ENCODE measurements at places on chromosomes 1 and 21.

DNA sequence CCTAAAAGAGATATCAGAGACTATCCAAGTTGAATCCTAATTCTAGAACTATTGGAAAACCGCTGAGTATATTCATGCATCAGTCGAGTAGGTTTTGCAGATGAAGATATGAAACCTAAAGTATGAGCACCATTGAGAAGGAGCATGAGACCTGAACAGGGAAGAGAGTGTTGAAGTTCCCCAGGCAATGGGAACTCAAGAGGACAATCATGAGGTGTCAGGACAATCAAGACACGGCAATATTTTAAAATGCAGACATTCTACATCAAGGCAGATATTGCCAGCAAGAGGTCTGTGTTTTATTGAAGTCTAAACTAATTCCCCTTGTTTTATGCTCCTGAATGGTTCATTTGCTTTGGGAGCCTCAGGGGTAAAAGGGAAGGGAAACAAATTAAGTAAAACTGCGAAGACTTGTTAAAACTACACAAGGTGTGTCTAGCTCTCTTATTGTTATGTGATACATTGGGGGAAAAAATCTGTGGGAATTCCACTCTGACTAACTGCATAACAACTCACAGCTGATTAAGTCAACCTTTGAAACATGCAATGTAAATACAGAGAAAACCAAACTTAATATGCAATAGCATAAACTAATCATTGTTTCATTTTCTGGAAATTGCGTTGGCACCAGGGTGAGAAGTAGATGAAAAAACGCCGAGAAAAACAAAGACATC, 347.9 kb upstream of the ADGRL2 start:
- DNase-seq: no peak

DNA sequence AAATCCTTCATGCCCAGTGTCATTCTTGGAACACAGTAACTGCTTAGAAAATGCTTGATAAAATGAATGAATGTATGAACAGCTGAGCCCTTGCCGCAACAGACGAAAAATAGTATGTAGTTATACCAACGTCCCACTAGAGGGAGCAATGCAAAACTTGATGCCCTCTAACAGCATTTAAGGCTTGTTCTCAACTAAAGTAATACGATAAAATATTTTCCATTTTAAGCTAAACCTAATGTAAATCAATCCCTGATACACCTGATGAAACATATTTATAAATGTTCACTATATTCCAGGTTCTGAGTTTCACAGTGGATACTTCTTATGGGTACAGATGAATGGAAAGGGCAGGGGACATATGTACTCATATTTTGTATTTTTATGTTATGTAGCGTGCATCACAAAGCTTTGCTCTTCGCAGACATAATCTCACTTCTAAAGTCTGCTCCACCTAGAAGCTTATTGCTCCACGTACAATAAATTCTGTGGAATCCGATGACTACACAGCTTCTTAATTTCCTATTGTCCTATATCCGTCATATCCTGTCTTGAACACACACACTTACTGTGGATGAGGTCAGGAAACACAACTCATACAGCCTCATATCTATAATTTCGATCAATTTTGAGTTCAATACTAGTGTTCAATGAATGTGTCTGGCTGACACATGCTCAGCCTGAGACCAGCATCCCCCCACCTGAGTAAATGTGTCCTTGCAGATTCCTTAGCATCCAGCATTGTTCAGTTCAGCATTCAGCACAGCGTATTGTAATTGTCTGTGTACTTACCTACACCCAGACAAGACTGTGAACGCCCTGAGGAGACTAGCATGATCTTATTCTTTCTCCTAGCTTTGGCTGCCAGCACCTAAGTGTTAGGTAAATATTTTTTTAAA, 4.4 kb upstream of the UTP25 start:
- no peak for DNase-seq

GRCh38 chr1:245893025-245893424, 614.1 kb downstream of the SMYD3 start:
- DNase-seq: no peak

DNA sequence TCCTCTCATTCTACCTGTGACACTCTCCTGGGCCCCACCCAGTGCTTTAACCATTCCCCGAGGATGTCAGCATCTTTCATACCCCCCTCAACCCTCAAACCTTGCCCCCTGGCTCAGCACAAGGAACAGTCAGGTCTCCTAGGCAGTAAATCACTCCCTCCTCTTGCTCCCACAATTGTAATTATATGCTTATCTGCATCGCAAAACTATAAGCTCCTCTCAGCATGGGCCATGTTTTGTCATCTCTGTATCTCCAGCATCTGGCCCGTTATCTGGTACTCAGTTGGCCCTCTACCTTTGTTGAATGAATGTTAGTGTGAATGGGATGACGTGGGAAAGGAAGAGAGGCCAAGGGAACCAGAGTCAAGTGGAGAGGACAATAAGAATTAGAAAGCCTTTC, 2.8 kb upstream of the ELOVL1 start:
- no peak for DNase-seq

GRCh38 chr1:43554444-43554992, 23.8 kb downstream of the PTPRF start:
- peak; percentile 13 for DNase-seq
